ENCODE measurements at places on chromosomes 1 and 21.

- DNase-seq = no peak
Measured at GRCh38 chr1:204959836-204960235, 83.2 kb upstream of the CNTN2 start.

GRCh38 chr1:174800876-174801275, 198.9 kb upstream of the CACYBP start:
- DNase-seq = no peak

- DNase-seq = no peak
Measured at GRCh38 chr1:19348441-19349198, 36.5 kb downstream of the SLC66A1 start.

GRCh38 chr1:177928194-177928593, 41.7 kb downstream of the SEC16B start:
- DNase-seq = no peak

DNA sequence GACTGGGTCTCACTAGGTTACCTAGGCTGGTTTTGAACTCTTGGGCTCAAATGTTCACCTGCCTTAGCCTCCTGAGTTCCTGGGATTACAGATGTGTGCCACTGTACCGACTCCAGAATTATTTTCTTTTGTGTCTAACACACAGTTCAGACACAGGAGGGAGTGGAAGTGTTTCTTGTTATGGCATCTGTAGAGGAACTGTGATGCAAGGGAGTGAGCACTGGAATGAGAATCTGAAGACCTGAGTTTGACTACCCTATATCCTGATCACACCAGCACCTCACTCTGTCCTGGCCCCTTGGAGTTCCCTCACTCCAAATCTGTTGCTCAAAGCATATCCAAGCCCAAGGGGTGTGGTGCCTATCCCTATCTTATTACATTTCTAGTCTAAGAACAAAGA, 15.2 kb downstream of the OPTC start:
- DNase-seq = no peak
